Activated CD4-positive, alpha-beta memory T cell treated with anti-CD3 and anti-CD28 coated beads for 36 hours (primary cell): ENCODE measurements at places on chromosomes 7 and 10. TPM values are rescaled to one million over a fixed set of nuclear protein-coding genes. Genes with fewer than 3 reads are reported as not detected.

- H3K27me3 ChIP-seq = peaks cover 10% of the 10 kb centered on the region
- H3K27ac ChIP-seq = no peak overlapping the region
- no peak overlapping the region for H3K4me3 ChIP-seq
Measured at GRCh38 chr10:131859341-131860020, 41.3 kb upstream of the PPP2R2D start.

GRCh38 chr7:27996141-27996540, 184.5 kb downstream of the JAZF1 start:
- H3K27ac ChIP-seq = no peak overlapping the region
- H3K27me3 ChIP-seq = no peaks in the 10 kb centered on the region
- H3K36me3 ChIP-seq = no peaks in the 10 kb centered on the region
- no peak overlapping the region for H3K4me3 ChIP-seq
- DNase-seq = no peak

GRCh38 chr10:124020981-124021815, 72.2 kb downstream of the CHST15 start:
- H3K4me3 ChIP-seq = no peak overlapping the region
- peaks cover 4% of the 10 kb centered on the region for H3K27me3 ChIP-seq
- H3K4me1 ChIP-seq = no peaks in the 10 kb centered on the region
- no peaks in the 10 kb centered on the region for H3K36me3 ChIP-seq

DNA sequence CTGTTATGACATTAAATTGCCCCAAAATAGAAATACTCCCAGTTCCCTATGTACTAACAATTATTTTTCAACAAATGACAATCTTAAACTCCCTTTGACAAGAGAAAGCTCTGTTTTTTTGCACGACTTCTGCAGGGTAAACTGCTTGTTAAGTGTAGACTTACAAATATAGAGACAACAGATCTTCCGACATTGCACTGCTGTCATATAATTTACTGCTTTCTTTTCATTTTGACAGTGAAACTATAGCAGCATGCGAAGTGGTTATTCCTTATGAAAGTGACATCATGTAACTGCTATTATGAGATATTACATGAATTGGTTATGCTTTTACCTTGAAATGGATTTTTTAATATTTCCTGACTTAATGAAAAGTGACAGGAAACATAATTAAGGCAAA, 659.9 kb downstream of the SDK1 start:
- no peaks in the 10 kb centered on the region for H3K36me3 ChIP-seq
- DNase-seq = no peak
- H3K4me3 ChIP-seq = no peak overlapping the region
- H3K27me3 ChIP-seq = no peaks in the 10 kb centered on the region
- H3K4me1 ChIP-seq = no peaks in the 10 kb centered on the region

DNA sequence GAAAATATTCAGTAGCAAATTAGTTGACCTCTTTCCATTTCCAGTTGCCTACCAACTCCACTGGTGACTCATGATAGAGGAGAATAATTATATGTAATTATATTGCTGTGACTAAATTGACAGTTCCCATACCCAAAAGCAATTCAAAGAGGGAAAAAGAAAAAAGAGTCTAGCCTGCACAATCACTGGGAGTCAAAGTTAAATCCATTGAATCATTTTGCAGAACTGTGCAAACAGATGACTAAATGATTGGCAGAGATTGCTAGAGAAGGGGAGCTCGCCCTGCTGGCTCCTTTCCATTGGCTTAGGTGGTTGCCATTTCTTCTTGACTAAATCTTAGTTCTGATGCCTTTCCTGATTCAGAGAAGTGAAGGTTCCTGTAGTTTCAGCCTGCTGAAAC, 1228.6 kb upstream of the SORCS1 start:
- H3K4me1 ChIP-seq = no peaks in the 10 kb centered on the region
- no peak overlapping the region for H3K4me3 ChIP-seq
- H3K36me3 ChIP-seq = no peaks in the 10 kb centered on the region
- no peak overlapping the region for H3K27ac ChIP-seq

DNA sequence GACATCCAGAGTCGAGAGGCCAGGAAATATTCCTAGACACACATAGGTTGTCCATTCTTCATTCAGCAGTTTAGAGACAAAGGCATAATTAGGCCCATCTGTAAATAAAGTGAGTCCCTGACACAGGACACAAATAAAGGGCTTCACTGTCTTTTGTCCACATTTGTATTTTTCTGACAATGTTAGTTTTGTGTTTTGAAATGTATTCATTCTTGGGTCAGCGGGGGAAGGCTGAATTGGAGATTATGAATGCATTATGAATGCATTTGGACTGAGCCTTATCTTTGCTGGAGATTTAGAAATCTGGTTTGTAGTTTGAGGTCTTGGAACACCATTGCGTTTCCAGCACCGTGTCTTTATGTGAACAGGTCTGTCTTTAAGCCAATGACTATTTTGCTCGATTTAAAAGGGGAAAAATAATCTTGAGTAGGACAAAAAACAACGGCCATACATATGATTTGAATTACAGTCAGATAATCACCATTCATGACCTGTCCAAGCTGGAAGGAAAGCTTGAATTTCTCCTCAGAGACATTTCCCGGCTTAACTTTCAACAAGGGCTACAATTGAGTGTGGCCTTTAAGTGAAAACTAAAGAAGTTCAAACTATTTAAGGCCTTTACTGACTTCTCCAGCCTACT, 334.8 kb downstream of the WDR11 start:
- H3K27me3 ChIP-seq = no peaks in the 10 kb centered on the region
- H3K36me3 ChIP-seq = no peaks in the 10 kb centered on the region
- no peak for DNase-seq
- H3K4me1 ChIP-seq = no peaks in the 10 kb centered on the region
- no peak overlapping the region for H3K4me3 ChIP-seq

- DNase-seq = no peak
- no peaks in the 10 kb centered on the region for H3K36me3 ChIP-seq
- H3K4me3 ChIP-seq = no peak overlapping the region
- H3K27me3 ChIP-seq = no peaks in the 10 kb centered on the region
Measured at GRCh38 chr7:119935418-119936025, 337.5 kb upstream of the KCND2 start.

GRCh38 chr7:80603940-80604339, 34.5 kb upstream of the CD36 start:
- H3K4me1 ChIP-seq = no peaks in the 10 kb centered on the region
- H3K27me3 ChIP-seq = no peaks in the 10 kb centered on the region
- H3K27ac ChIP-seq = no peak overlapping the region
- DNase-seq = no peak

- no peaks in the 10 kb centered on the region for H3K4me1 ChIP-seq
- peaks cover 5% of the 10 kb centered on the region for H3K27me3 ChIP-seq
- H3K4me3 ChIP-seq = no peak overlapping the region
- DNase-seq = peak; percentile 40
- H3K27ac ChIP-seq = no peak overlapping the region
- no peaks in the 10 kb centered on the region for H3K36me3 ChIP-seq
Measured at GRCh38 chr7:117731455-117731854, 141.8 kb downstream of the CTTNBP2 start.

DNA sequence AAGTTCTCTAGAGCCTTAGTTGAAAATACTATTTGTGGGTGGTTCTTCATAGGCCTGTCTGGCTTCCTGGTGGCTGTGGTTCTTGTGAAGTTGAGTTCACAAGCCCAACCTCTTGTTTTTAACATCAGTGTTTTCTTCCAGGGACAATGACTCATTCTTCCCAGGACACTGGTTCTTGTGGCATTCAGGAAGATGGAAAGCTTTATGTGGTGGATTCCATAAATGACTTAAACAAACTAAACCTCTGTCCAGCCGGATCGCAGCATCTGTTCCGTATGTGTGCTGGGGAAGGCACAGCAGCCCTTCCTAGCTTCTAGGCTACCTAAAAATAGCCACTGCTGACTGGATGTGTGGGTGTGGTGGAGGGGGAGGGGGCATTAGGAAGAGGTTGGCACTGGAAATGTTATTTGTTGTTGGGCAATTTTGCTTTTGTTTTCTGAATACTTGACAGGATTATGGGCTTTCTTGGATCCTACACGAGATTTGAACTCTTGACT, 3.9 kb downstream of the LSMEM1 start:
- peaks cover 5% of the 10 kb centered on the region for H3K36me3 ChIP-seq
- H3K27ac ChIP-seq = no peak overlapping the region
- H3K4me1 ChIP-seq = peaks cover 8% of the 10 kb centered on the region
- DNase-seq = no peak
- no peak overlapping the region for H3K4me3 ChIP-seq

DNA sequence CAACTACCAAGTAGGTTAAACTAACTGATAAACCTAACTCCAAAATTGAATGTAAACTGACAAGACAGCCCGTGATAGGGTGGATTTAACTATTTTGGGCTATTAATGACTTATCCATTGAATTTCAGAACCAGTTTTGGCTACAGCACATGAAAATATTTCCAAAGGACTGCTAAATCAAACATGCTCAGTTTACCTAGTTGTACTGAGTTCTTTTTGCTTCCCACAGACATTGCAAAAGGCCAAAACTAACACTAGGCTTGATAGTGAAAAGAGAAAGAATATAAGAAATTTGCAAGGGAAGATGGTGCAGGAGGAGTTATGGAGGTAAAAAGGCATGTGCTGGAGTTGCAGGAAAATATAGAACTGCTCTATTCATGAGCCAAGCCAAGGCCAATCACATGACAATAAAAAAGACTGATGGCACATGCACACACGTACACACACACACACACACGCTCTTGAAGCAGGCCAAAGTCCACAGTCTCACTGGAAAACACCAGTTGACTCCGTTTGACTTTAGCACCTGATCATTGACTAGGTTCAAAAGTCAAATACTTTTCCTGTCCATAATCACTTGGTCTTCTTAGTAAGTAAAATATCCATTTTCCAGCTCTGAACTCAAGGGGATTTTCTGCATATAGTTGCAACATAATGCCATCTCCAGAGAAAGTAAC, 76.0 kb upstream of the AGBL3 start:
- H3K27me3 ChIP-seq = no peaks in the 10 kb centered on the region
- no peak overlapping the region for H3K4me3 ChIP-seq
- peaks cover 12% of the 10 kb centered on the region for H3K4me1 ChIP-seq
- H3K36me3 ChIP-seq = no peaks in the 10 kb centered on the region
- no peak overlapping the region for H3K27ac ChIP-seq

- no peak within 1 kb of the TSS for H3K4me3 ChIP-seq
- no peaks in the 10 kb centered on the region for H3K4me1 ChIP-seq
- H3K27me3 ChIP-seq = peaks cover 35% of the 10 kb centered on the region
- H3K36me3 ChIP-seq = no peaks in the 10 kb centered on the region
- no peak within 1 kb of the TSS for H3K27ac ChIP-seq
Measured at GRCh38 chr10:93601146-93601773, at the start of gene RBP4. Gene RBP4, minus strand, starts transcription at chr10:93601235. Its CDS starts 207 bp downstream, at chr10:93601028.

- H3K4me3 ChIP-seq = no peak overlapping the region
- H3K4me1 ChIP-seq = no peaks in the 10 kb centered on the region
- DNase-seq = no peak
- H3K27ac ChIP-seq = no peak overlapping the region
Measured at GRCh38 chr7:11751807-11752389, 80.1 kb downstream of the THSD7A start.

GRCh38 chr10:18490755-18491154, 160.6 kb downstream of the NSUN6 start:
- no peak overlapping the region for H3K27ac ChIP-seq
- H3K36me3 ChIP-seq = no peaks in the 10 kb centered on the region
- no peaks in the 10 kb centered on the region for H3K4me1 ChIP-seq

- no peak overlapping the region for H3K4me3 ChIP-seq
- peak; percentile 47 for DNase-seq
- no peaks in the 10 kb centered on the region for H3K36me3 ChIP-seq
- H3K4me1 ChIP-seq = peaks cover 25% of the 10 kb centered on the region
- no peak overlapping the region for H3K27ac ChIP-seq
Measured at GRCh38 chr7:73828107-73828803, 2.5 kb upstream of the CLDN4 start.

- DNase-seq = no peak
- no peak overlapping the region for H3K4me3 ChIP-seq
- no peaks in the 10 kb centered on the region for H3K27me3 ChIP-seq
- H3K27ac ChIP-seq = no peak overlapping the region
- H3K4me1 ChIP-seq = no peaks in the 10 kb centered on the region
Measured at GRCh38 chr7:30390736-30391636, 87.6 kb downstream of the NOD1 start.

DNA sequence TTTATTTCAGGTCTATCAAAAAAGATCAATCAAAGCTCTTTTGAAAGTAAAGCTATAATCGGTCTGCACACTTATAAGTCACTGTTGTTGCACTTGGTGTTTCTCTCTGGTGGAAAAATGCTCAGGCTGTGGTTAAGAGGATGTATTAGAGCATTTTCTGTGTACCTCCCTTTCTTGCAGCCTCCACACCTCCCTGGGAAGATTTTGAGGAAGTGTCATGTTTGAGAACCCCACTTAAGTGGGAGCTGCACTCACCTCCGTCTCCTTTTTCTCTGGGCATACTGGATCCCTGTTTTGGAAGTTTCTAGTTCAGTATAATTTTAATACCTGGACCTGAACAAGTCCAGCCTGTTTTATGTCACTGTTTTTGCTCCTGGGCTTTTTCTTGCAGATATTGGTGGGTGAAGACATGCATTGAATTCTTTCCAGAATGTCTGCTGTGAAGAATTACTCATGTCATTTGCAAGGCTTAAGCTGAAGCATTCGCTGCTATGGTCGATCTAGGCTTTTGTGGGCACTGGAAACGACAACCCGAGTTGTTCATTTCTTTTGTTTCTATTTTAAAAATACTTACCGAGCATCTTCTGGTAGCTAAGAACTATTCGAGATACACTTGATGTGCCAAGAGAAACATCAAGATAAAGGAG, 36.6 kb downstream of the TCF7L2 start:
- DNase-seq = no peak
- H3K4me1 ChIP-seq = peaks cover 22% of the 10 kb centered on the region
- H3K36me3 ChIP-seq = no peaks in the 10 kb centered on the region
- peaks cover 65% of the 10 kb centered on the region for H3K27me3 ChIP-seq
- no peak overlapping the region for H3K27ac ChIP-seq
- no peak overlapping the region for H3K4me3 ChIP-seq

DNA sequence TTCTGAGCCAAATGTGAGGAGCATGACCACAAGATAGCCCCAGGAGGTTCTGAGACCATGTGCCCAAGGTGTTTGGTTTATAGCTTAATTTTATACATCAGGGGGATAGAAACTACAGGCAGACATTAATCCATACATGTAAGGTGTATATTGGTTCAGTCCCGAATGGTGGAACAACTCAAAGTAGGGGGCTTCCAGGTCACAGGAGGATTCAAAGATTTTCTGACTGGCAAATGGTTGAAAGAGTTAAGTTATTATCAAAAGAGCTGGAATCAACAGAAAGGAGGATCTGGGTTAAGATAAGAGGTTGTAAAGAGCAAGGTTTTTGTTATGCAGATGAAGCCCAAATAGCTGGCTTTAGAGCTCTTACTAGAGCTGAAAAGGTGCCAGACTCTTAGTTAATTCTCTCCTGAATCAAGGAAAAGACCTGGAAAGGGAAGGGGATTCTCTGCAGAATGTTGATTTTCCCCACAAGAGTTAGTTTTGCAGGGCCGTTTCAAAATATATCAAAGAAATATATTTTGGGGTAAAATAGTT, 640.0 kb downstream of the IPMK start:
- H3K36me3 ChIP-seq = no peaks in the 10 kb centered on the region
- no peak overlapping the region for H3K27ac ChIP-seq
- no peaks in the 10 kb centered on the region for H3K27me3 ChIP-seq
- H3K4me1 ChIP-seq = no peaks in the 10 kb centered on the region
- H3K4me3 ChIP-seq = no peak overlapping the region
- DNase-seq = no peak

The FGL2 gene
- total RNA-seq = 0.65 TPM

The LRRC18 gene
- total RNA-seq = not detected

The SKIDA1 gene
- total RNA-seq = 0.07 TPM

The CABCOCO1 gene
- total RNA-seq = not detected

The SPDYE2B gene
- total RNA-seq = not detected

The RHBDD2 gene
- 31.9 TPM for total RNA-seq

The CACNB2 gene
- total RNA-seq = not detected

The ACSM6 gene
- not detected for total RNA-seq
